ENCODE measurements at places on chromosomes 1 and 21.

- DNase-seq = no peak
Observed at GRCh38 chr1:45032837-45033236, 20.8 kb downstream of the UROD start.

DNA sequence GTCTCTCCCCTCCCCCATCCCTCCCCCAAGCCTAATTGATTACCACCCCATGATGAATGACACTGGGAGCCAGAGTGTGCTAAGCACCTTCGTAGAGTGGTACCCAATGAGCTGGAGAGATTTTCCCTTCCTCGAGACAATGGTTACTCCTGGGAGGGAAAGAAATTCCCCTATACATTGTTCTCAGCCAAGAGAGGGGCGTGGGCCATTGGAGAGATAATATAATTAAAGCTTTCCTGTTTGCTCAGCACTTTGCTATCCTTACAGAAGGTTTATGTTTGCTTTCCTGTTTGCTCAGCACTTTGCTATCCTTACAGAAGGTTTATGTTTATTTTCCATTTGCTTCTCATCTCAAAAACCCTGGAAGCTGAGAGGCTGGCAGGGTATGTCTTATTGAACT lies 126.1 kb upstream of the KLHDC7A start:
- DNase-seq = no peak

DNA sequence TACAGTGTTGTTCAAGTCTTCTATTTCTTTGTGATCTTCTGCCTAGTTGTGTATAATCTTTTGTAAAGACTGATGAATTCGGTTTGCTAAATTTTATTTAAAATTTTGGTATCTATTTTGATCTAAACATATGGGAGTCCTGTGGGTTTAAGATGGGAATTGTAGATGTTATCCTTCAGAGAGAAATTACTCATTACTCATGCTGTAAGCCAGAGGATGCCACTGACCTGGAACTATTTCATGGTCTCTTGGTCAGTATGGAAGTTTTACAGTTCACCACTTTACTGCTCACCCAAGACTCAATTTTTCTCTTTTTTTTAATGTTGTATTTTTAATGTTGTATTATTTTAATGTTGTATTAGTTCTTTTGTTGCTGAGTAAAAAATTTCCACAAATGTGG lies 138.6 kb upstream of the B3GALT2 start:
- no peak for DNase-seq

DNA sequence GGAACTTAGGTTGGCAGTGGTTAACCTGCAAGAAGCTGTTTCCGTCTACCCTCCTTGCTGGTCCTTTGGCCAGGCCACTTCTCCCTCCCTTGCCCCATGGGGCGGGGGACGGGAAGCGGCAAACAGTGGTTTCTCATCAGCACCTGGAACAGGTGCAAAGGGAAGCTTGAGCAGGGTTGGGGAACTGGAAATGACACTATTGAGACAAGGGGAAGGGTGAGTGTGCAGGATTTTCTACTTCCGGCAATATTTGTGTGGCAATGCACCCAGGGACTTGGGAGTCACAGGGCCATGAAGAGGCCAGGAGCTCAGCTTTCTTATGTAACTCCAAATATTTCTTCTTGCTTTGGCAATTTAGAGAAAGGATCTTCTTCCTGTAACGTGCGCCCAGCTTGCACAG lies 29.0 kb upstream of the SARS1 start:
- no peak for DNase-seq

DNA sequence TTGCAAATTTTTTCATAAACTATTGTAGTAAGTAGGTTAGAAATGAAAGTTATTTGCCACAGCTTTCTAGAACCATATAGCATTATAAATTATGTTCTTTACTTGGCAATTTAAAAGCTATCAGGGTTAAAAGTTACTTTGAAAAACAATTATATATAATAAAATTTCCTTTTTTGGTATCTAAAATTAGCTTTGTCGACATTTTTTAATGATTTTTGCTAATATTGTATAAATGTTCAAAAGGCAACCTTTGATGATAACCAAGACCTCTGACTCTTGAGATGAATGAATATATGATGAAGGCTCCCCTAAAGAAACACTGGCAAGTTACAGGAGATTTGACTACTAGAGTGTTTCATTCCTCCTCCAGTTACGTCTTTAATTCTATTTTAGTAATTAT lies 121.2 kb downstream of the CDC42BPA start:
- DNase-seq = no peak
